ENCODE measurements at places on chromosomes 4 and X.
A peak's percentile ranks its signal among the peaks of the same experiment; 100 is the strongest.

DNA sequence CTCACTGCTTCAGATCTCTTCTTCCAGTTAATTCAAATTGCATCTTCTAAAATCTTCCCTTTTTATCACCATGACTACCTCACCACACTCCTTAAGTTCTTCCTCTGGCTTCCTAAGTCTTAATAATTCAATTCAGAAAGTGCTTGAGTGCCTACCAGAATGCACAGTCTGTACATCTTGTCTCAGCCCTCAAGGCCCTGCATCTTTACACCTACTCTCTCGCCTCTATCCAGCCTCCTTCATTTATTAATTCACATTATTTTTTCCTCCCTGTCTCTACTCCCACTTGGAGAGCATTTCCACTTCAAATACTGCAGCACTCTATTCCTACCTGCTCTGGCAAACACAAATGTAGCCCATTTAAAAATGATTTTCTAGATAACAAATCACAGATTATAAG, 90.5 kb downstream of the MAPK10 start:
- no peak for DNase-seq

DNA sequence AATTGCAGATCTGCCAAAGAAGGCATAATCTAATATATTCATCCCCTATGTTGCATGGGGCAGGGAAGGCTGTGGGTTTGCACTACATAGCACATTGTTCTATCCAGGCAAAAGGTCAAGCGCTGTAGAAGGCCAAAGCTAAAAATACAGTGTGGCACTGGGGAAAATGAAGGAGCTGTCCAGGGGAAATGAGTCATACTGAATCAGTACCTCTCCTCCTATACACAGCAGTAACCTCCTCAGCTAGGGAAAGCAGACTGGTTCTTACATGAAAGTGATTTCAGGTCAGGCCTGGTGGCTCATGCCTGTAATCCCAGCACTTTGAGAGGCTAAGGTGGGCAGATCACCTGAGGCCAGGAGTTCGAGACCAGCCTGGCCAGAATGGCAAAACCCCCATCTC, 31.0 kb upstream of the SLC25A4 start:
- peak; percentile 94 for DNase-seq

DNA sequence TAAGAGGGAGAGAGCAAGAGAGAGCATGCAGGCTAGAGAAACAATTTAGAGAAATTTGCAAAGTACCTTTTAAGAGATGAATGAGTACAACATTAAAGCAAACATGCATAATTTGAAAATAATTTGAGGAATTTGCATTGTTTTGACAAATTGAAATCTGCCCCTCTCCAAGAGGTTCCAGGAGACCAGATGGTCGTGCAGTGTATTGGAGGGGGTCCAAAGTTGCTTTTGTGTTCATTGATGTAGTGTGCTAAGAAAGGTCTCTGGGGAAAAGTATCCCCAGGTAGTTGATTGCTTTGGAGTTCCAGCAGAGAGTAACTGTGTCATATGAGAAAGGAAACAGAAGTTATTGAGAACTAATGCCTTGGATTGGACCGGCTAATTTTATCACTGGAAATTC, 635.0 kb upstream of the TENM3 start:
- no peak for DNase-seq

- peak; percentile 70 for DNase-seq
Observed at GRCh38 chr4:127400731-127401346, 231.9 kb upstream of the INTU start.

DNA sequence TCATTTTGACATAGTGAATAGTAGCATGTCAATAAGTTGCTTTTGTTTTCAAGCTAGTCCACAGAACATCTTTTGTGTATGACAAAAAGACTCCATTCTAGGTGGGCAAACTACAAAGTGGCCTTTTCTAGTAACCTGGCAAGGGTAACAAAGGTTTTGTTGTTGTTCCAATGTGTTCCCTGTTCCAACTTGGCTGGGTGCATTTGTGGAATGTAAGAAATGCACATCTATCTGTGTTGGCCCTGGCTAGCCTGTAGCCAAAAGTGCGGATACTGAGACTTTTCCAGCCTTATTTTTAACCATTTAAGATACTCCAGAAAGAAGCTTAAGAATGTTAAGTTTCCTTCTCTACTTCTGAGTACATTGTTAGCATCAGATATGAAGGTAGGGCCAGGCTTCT, 118.7 kb upstream of the CHRDL1 start:
- DNase-seq: no peak

DNA sequence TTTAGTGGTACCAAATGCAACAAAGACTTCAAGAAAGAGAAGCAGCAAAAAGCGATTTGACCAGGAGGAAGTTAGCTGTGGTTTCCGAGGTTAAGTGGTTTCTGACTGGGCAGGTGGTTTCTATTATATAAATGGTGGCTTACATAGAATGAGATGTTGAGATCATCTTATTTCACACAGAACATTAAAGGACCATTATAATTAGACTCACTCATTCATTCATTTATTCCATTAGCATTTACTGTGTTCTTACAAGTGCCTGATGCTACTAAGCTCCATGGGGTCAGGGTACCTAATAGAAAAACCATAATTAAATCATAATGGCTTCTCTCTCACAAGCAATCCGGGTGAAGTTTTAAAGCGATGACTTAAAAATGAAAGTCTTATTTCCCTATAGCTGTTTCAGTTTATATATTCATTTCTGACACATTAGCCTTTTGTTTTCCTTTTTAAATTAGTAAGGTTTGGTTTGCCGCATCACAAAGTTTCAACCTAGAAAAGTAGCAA, 10.6 kb downstream of the TSPAN6 start:
- no peak for DNase-seq

DNA sequence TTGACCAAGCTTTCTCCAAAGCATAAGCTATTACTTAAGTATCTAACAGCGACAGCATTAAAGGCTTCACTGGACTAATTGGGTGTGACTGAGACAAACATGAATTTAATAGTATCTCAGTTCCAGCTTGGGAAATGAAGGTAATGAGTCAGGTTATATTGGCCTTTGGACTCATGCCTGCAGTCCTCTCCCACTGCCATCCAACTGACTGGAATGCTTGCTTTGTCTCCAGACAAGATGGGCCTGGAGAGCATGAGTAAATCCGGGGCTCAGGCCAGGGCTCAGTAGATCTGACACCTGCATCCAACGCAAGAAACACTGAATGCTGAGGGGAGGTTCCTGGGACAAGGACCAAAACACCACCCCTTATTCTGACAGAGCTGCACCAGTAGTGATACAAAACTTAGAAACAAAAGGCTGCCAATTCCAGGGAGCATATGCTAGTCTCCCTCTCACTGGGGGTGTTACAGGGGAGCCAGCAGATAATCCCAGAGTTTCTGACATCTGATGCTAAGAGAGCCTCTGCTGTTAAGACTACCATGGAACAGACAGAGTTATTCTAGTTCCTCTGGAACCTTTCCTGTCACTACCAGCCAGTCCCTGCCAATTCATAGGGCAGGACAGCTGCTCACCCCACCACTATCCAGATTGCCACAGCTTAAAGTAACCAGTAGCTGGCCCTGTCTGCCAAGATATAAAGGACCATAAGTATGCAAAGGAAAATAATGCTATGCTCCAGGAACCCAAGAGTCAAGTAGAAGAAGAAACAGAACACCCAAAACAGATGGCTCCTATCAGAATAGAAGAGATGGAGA, 293.8 kb downstream of the IQCM start:
- peak; percentile 24 for DNase-seq

DNA sequence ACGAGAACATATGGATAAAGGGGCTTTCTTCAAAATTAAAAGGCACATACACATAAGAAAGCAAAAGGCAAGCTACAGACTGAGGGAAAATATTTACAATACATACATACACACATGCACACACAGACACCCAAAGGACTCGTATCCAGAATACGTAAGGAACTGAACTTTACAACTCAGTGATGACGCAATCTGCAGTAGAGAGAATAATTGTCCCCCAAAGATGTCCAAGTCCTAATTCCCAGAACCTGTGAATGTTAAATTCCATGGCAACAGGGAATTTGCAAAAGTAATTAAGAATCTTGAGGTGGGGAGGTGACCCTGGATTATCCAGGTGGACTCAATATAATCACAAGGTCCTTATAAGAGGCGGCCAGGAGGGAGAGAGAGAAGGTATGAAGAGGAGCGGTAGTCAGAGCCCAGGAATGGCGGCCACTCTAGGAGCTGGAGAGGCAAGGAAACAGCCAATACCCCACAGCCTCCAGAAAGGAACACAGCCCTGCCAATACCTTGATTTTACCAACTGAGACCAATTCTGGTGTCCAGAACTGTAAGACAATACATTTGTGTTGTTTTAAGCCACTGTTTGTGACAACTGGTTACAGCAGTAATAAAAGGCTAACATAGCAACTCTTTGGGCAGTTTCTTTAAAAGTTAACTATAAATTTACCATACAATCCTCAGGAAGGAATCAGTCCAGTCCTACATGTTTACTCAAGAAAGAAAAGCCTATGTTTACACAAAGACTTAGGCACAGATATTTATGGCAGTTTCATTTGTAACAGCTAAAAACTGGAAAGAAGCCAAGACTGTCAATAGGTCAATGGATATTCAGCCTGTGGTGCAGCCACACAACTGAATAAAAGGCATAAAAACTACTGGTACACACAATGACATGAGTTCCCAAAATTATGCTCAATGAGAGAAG, 27.3 kb upstream of the STS start:
- DNase-seq: peak; percentile 23

GRCh38 chr4:867526-868250, 41.8 kb upstream of the CPLX1 start:
- no peak for DNase-seq

- DNase-seq: peak; percentile 56
Observed at GRCh38 chr4:77493829-77494551, 111.6 kb upstream of the CXCL13 start.

DNA sequence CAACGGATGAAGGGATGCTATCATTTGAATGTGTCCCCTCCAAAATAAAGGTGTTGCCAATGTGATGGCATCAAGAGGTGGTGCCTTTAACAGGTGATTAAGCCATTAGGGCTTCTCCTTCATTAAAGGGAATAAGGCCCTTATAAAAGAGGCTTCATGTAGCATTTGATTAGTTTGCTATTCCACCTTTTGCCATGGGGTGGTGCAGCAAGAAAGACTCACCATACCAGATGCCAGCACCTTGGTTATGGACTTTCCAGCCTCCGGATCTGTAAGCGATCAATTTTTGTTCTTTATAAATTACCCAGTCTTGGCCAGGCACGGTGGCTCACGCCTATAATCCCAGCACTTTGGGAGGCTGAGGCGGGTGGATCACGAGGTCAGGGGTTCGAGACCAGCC, 7.9 kb upstream of the SLC25A43 start:
- DNase-seq: peak; percentile 54
